ENCODE measurements at places on chromosomes 3 and 15. TPM values are rescaled to one million over a fixed set of nuclear protein-coding genes. Genes with fewer than 3 reads are reported as not detected.

GRCh38 chr3:113279686-113280085, 68.3 kb downstream of the BOC start:
- peaks cover 23% of the 10 kb centered on the region for H3K4me1 ChIP-seq
- no peak overlapping the region for H3K4me3 ChIP-seq
- no peak for DNase-seq
- no peaks in the 10 kb centered on the region for H3K36me3 ChIP-seq
- no peaks in the 10 kb centered on the region for H3K27me3 ChIP-seq

DNA sequence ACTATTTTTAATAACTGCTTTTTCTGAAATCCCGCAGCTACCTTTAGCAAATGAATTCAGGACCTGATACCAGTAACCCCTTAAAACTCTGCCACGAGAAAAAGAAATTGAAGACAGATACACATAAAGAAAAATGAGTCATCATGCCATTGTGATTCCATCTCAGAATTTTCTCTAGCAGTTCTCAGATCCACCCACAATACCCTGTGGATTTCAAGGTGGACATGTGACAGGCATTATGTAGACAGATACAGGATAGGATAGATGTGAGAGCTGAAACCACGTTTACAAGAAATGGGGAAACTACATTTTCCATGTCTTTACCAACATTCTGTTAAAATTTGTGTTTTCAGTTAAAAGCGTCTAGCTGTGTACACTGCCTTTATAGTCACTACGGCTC, 291.9 kb upstream of the NR2F2 start:
- no peaks in the 10 kb centered on the region for H3K27me3 ChIP-seq
- no peaks in the 10 kb centered on the region for H3K4me1 ChIP-seq
- no peak overlapping the region for H3K27ac ChIP-seq
- H3K4me3 ChIP-seq = no peak overlapping the region
- H3K36me3 ChIP-seq = no peaks in the 10 kb centered on the region
- no peak for DNase-seq

- H3K4me1 ChIP-seq = no peaks in the 10 kb centered on the region
- H3K27ac ChIP-seq = no peak overlapping the region
- peaks cover 12% of the 10 kb centered on the region for H3K27me3 ChIP-seq
Measured at GRCh38 chr15:77748078-77749064, 115.7 kb upstream of the LINGO1 start.

DNA sequence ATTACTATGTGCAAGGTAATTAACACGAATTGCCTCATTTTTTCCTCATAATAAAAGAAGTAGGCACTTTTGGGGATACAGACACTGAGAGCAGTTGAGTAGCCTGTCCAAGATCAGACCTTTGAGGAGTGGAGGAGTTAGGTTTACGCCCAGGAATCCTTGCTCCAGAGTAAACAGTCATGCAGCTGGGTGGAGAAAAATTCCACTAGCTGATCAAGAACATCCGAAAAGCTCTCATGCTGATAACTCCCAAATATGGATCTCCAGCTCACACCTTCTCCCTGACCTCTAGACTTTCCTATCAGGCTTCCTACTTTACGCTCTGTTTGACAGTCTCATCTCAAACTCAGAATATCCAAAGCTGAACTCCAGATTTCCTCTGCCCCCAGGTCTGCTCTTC, 53.3 kb downstream of the ST6GAL1 start:
- DNase-seq = no peak
- H3K27ac ChIP-seq = peak overlapping the region; percentile 33
- no peak overlapping the region for H3K4me3 ChIP-seq
- H3K36me3 ChIP-seq = no peaks in the 10 kb centered on the region
- H3K27me3 ChIP-seq = no peaks in the 10 kb centered on the region

GRCh38 chr3:179541094-179541493, 21.6 kb upstream of the ACTL6A start:
- H3K27ac ChIP-seq = no peak overlapping the region
- H3K4me3 ChIP-seq = no peak overlapping the region
- no peaks in the 10 kb centered on the region for H3K4me1 ChIP-seq
- H3K36me3 ChIP-seq = no peaks in the 10 kb centered on the region
- no peaks in the 10 kb centered on the region for H3K27me3 ChIP-seq

DNA sequence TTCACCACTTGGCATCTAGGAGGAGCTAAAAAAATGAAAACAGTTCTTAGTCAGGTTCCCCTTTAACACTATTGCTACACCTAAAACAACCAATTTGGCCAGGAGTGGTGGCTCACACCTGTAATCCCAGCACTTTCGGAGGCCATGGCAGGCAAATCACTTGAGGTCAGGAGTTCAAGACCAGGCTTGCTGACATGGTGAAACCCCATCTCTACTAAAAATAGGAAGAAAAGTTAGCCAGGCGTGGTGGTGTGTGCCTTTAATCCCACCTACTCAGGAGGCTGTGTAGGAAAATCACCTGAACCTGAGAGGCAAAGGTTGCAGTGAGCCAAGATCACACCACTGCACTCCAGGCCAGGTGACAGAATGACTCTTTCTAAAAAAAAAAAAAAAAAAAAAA, 124.1 kb downstream of the DGKG start:
- no peak for DNase-seq
- no peak overlapping the region for H3K4me3 ChIP-seq
- no peaks in the 10 kb centered on the region for H3K27me3 ChIP-seq

DNA sequence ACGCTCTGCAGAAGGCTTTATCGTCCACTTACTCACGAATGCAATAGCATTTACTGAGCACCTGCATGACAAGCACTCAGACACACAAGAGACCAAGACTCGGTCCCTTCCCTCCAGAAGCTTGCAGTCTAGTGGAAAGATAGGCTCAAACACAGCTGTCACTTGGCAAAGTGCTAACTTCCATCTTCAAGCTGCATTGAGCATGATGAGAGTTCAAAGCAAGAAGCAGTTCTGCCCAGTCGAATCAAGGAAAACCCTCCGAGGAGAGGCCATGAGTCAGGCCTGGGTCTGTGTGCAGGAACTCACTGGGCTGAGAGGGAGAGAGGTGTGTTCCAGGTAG, 51.5 kb downstream of the C3orf20 start:
- DNase-seq = no peak
- H3K4me3 ChIP-seq = no peak overlapping the region
- H3K4me1 ChIP-seq = no peaks in the 10 kb centered on the region
- H3K36me3 ChIP-seq = no peaks in the 10 kb centered on the region

DNA sequence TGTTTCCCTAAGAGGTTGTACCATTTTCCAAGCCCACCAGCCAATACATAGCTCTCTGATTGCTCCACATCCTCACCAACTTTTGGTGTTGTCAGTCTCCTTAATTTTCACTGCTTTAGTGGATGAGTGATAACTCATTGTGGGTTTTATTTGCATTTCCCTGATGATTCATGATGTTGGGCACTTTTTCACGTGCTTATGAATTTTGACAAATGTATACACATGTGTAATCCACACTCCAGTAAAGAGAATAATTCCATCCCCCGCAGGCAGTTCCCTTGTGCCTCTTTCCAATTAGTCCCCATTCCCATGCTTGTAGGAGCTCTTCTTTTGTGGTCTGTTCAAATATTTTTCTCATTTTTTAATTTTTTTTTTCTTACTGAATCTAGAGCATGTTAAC, 52.4 kb downstream of the ANP32A start:
- DNase-seq = no peak
- no peak overlapping the region for H3K4me3 ChIP-seq
- H3K27me3 ChIP-seq = no peaks in the 10 kb centered on the region
- H3K4me1 ChIP-seq = no peaks in the 10 kb centered on the region
- no peak overlapping the region for H3K27ac ChIP-seq
- no peaks in the 10 kb centered on the region for H3K36me3 ChIP-seq

GRCh38 chr3:164524201-164524600, 554.1 kb downstream of the SI start:
- no peaks in the 10 kb centered on the region for H3K27me3 ChIP-seq
- H3K4me1 ChIP-seq = no peaks in the 10 kb centered on the region
- H3K4me3 ChIP-seq = no peak overlapping the region
- DNase-seq = no peak
- no peaks in the 10 kb centered on the region for H3K36me3 ChIP-seq
- no peak overlapping the region for H3K27ac ChIP-seq

DNA sequence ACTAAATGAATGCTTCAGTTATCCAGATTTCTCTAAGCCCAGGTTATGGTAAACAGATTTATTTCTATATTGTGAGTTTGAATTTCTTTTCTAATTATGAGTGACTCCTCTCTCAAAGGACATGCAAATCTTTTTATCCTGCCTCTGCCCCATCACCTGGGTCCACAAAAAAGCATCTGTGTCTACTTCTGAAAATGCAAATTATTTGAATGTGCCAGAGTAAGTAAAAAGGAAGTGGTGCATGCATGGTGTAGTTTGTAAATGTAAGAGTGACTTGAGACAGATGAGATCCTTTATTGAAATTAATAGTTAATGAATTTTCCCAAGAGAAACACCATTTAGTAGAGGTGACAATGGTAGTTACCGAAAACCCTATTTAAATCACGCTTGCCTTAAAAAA, 26.9 kb downstream of the MCTP2 start:
- H3K4me3 ChIP-seq = no peak overlapping the region
- DNase-seq = no peak
- H3K27me3 ChIP-seq = no peaks in the 10 kb centered on the region
- no peaks in the 10 kb centered on the region for H3K4me1 ChIP-seq
- H3K27ac ChIP-seq = no peak overlapping the region
- no peaks in the 10 kb centered on the region for H3K36me3 ChIP-seq

Gene SRGAP3
- total RNA-seq = 18.0 TPM

Gene KY
- 2.2 TPM for total RNA-seq

Gene ROPN1
- not detected for total RNA-seq

Gene NCEH1
- total RNA-seq = 5.7 TPM

Gene SIDT1
- total RNA-seq = 4.2 TPM

Gene RETNLB
- not detected for total RNA-seq

Gene CHST2
- total RNA-seq = 14.7 TPM

Data from tibial nerve (tissue), 4 donors.